ENCODE measurements at places on chromosomes 4 and X. TPM values are rescaled to one million over a fixed set of nuclear protein-coding genes. Genes with fewer than 3 reads are reported as not detected.

NSG1 gene
- total RNA-seq: 81.7 TPM

DNA sequence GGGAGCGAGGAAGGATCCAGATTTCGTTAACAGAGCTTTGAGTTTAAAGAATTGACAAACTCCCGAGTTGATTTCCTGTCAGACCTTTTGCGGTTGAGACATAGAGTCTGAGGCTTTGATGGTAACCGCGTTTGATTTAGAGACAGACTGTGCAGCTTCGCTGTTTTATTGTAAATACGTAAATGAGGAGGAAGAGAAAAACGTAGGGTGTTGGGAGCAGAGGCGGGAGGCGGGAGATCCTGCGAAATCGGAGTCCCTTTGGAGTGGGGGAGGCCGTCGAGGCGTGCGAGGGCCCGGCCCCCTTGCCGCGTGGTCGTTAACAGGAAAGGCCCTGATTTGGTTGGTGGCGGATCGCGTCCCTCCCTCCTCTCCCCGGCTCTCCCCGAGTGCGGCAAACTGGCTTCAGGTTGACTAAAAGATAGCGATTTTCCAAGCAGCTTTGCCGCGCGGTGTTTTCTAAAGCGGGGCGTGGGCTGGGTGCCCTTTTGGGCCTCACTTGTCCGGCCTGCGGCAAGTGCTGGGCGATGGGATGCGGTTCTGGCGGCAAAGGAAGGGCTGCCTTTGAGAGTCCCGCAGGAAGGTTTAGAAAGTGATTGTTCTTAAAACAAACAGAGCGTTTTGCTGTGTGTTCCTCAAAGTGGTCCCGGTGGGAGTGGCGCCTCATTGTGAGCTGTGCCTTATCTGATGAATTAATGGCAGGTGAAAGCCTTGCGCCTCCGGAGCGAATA is 857 bp downstream of the SCML1 start:
- no peaks in the 10 kb centered on the region for H3K4me1 ChIP-seq
- H3K27me3 ChIP-seq: no peaks in the 10 kb centered on the region
- H3K36me3 ChIP-seq: no peaks in the 10 kb centered on the region
- peak overlapping the region; percentile 61 for H3K4me3 ChIP-seq

DNA sequence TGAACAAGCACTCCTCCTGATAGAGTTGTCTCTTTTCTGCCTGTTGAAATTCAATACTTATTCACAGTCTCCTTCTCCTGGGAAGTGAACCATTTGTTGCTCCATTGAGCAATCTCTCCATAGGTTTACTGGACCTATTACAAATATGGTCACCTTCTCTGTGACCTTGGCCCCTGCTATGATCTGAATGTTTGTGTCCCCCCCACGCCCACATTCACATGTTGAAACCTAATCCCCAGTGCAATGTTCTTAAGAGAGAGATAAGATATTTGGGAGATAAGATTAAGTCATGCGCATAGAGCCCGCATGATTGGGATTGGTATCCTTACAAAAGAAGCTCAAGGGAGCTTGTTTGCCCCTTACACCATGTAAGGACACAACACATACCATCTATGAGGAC is 54.1 kb upstream of the GABRE start:
- H3K27ac ChIP-seq: no peak overlapping the region
- H3K4me3 ChIP-seq: no peak overlapping the region
- no peaks in the 10 kb centered on the region for H3K27me3 ChIP-seq
- DNase-seq: no peak

SAGE1 gene
- total RNA-seq: not detected

DNA sequence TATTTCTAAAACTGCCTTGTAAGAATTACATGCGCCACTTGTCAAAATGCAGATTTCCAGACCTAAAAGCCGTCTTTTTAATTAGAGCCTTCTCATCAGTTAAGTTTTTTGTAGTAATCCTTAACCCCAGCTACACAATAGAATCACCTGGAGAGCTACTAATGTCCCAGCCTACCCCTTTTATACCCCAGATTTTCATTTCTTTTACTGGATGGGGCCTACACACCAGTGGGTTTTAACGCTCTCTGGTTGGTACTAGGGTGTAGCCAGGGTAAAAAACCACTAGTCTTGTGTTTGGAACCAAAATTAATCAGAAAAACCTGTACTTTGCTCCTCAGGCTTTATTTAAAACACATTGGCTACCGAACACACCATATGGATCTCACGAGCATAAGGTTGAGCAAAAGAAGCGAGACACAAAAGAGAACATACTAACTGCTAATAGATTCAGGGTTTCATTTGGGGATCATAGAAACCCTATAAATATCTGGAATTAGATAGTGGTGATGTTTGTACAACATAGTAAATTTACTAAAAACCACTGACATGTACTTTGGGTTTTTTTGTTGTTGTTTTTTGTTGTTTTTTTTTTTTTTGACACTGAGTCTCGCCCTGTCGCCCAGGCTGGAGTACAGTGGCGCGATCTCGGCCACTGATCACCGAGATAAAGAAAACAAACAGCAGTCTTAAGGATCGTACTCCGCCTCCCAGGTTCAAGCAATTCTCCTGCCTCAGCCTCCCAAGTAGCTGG is 30.6 kb downstream of the BBS12 start:
- H3K4me1 ChIP-seq: no peaks in the 10 kb centered on the region
- H3K4me3 ChIP-seq: no peak overlapping the region
- no peaks in the 10 kb centered on the region for H3K27me3 ChIP-seq
- no peak overlapping the region for H3K27ac ChIP-seq
- no peak for DNase-seq

GRCh38 chrX:10755439-10756334 is 135.3 kb upstream of the MID1 start:
- peaks cover 2% of the 10 kb centered on the region for H3K4me1 ChIP-seq
- no peak overlapping the region for H3K27ac ChIP-seq
- H3K27me3 ChIP-seq: no peaks in the 10 kb centered on the region
- no peak overlapping the region for H3K4me3 ChIP-seq
- no peaks in the 10 kb centered on the region for H3K36me3 ChIP-seq
- no peak for DNase-seq

- H3K4me1 ChIP-seq: no peaks in the 10 kb centered on the region
- no peak overlapping the region for H3K27ac ChIP-seq
- no peaks in the 10 kb centered on the region for H3K36me3 ChIP-seq
- peak overlapping the region; percentile 93 for H3K4me3 ChIP-seq
These were observed 1.2 kb downstream of the NEK1 start for GRCh38 chr4:169611157-169611556.

DNA sequence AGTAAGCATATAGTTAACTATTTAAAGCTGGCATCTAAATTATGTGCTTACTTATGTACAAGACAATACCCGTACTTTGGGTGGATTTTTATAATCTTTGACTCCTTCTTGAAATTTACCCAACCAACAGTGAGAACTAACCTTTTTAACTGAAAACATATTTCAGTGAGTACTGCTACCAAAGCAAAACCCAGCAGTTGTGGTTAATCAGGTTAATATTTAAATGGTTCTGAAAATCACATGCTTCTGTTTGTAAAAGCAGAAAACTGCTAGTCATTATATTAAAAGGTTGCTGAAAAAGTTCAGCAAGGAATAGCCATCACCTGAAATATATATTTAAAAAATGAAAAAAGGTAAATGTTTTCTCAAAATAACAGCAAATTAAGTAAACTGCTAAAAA is 20.0 kb downstream of the UBE2D3 start:
- peaks cover 6% of the 10 kb centered on the region for H3K4me1 ChIP-seq
- H3K4me3 ChIP-seq: no peak overlapping the region
- H3K27ac ChIP-seq: no peak overlapping the region
- H3K36me3 ChIP-seq: no peaks in the 10 kb centered on the region
- DNase-seq: no peak

CHRNA9 gene
- total RNA-seq: 0.13 TPM

GRCh38 chrX:18873836-18874235 is 110.1 kb downstream of the PHKA2 start:
- no peak overlapping the region for H3K27ac ChIP-seq
- no peak overlapping the region for H3K4me3 ChIP-seq
- no peaks in the 10 kb centered on the region for H3K36me3 ChIP-seq
- no peaks in the 10 kb centered on the region for H3K4me1 ChIP-seq

MAGED4B gene
- 28.9 TPM for total RNA-seq

NWD2 gene
- total RNA-seq: not detected

DNA sequence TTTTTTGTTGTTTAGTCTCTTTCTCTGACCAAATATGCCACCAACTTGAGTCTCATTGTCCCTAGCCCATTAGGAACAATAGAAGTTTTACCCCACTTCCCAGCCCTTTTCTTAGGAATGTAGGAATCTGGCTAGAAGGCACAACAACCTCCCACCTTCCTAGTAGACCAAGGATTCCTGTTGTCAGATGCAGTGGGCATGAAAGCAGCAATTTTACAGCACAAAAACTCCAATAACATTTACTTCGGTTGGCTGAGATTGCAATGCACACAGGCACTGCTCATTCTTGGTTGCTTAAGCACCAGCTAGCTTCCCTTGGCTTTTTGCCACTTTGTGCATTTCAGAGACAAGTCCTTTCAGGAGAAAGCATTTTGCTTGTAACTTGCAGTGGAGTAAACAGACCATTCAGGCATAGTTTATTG is 312.8 kb downstream of the TENM3 start:
- no peak overlapping the region for H3K27ac ChIP-seq
- no peak overlapping the region for H3K4me3 ChIP-seq

INTS12 gene
- total RNA-seq: 17.4 TPM

- H3K4me1 ChIP-seq: no peaks in the 10 kb centered on the region
- no peak overlapping the region for H3K27ac ChIP-seq
These were observed 31.5 kb downstream of the F8 start for GRCh38 chrX:154991039-154991438.

ZIC3 gene
- not detected for total RNA-seq

- no peak for DNase-seq
- no peaks in the 10 kb centered on the region for H3K27me3 ChIP-seq
- H3K36me3 ChIP-seq: no peaks in the 10 kb centered on the region
- H3K4me3 ChIP-seq: no peak overlapping the region
- no peak overlapping the region for H3K27ac ChIP-seq
These were observed 76.2 kb downstream of the UNC5C start for GRCh38 chr4:95472534-95472933.

DNA sequence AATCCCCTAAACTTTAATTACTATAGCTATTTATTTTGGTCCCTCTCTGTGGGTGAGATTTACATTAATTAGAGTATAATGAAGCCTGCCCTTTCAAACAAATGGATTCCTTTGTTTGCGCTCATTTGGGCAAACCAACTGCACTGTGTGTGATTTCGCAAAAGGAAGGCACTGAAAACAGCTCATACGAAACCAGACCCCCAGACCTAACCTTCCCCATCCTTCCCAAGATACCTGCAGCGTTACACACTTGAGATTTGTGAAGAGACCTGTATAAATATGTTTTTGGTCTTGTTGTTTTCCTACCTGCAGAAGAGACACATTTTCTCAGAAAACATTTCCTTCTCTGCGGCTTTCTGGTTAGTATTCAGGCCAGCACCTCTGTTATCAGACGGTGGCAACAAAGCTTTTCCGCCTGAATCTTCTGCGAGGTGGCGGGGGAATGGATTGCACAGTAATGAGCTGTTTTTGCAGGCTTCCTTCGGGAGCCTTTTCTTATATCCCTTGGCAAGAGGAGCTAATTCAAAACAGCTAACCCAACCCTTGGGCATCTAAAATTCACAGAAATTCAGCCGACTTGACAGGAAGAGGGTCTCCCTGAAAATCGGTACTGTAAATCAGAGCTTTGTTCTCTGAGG is 47.6 kb downstream of the CBLL2 start:
- DNase-seq: no peak
- no peaks in the 10 kb centered on the region for H3K36me3 ChIP-seq
- H3K4me1 ChIP-seq: no peaks in the 10 kb centered on the region
- no peak overlapping the region for H3K27ac ChIP-seq
- no peaks in the 10 kb centered on the region for H3K27me3 ChIP-seq

HSFX2 gene
- 1.9 TPM for total RNA-seq

- H3K27ac ChIP-seq: no peak overlapping the region
- H3K27me3 ChIP-seq: no peaks in the 10 kb centered on the region
- no peaks in the 10 kb centered on the region for H3K36me3 ChIP-seq
- H3K4me3 ChIP-seq: no peak overlapping the region
These were observed 36.9 kb downstream of the NR3C2 start for GRCh38 chr4:148405161-148405893.

CABS1 gene
- total RNA-seq: not detected

- DNase-seq: no peak
- H3K27me3 ChIP-seq: no peaks in the 10 kb centered on the region
- no peak overlapping the region for H3K4me3 ChIP-seq
- H3K36me3 ChIP-seq: no peaks in the 10 kb centered on the region
- H3K27ac ChIP-seq: no peak overlapping the region
- no peaks in the 10 kb centered on the region for H3K4me1 ChIP-seq
These were observed 21.7 kb upstream of the CD40LG start for GRCh38 chrX:136626237-136626636.

GRCh38 chrX:52979993-52980392 is 21.7 kb upstream of the FAM156A start:
- H3K4me1 ChIP-seq: peaks cover 6% of the 10 kb centered on the region
- no peak for DNase-seq
- no peak overlapping the region for H3K27ac ChIP-seq
- H3K36me3 ChIP-seq: no peaks in the 10 kb centered on the region

GRCh38 chr4:73718375-73719373 is 21.7 kb upstream of the CXCL8 start:
- DNase-seq: no peak
- H3K27ac ChIP-seq: no peak overlapping the region
- no peaks in the 10 kb centered on the region for H3K36me3 ChIP-seq
- no peaks in the 10 kb centered on the region for H3K4me1 ChIP-seq
- no peaks in the 10 kb centered on the region for H3K27me3 ChIP-seq

DNA sequence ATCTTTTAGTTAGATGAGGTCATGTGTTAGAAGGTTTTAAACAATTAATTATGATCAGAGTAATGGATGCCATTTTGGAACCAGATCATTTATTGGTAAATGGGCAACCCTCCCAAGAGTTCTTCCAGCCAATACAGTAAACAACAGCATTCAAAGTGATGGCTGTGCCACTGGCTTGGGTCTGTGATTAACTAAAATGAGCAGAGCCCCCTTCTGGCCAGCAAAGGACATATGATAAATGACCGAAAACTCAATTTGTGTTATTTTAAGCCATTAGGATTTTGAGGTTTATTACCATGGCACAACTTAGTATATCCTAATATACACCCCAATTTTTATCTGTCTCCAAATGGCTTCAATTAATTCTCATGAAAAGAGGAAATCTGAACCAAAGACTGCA is 90.8 kb upstream of the NPFFR2 start:
- H3K36me3 ChIP-seq: no peaks in the 10 kb centered on the region
- no peaks in the 10 kb centered on the region for H3K4me1 ChIP-seq
- DNase-seq: no peak
- no peaks in the 10 kb centered on the region for H3K27me3 ChIP-seq
- no peak overlapping the region for H3K27ac ChIP-seq
- H3K4me3 ChIP-seq: no peak overlapping the region

- no peaks in the 10 kb centered on the region for H3K27me3 ChIP-seq
- H3K4me1 ChIP-seq: peaks cover 4% of the 10 kb centered on the region
- DNase-seq: peak; percentile 77
- H3K36me3 ChIP-seq: no peaks in the 10 kb centered on the region
- H3K4me3 ChIP-seq: peak overlapping the region; percentile 55
These were observed 10.2 kb downstream of the HNRNPH2 start for GRCh38 chrX:101417981-101418841.

ATP8A1 gene
- total RNA-seq: 23.7 TPM

FREM3 gene
- not detected for total RNA-seq

- H3K27ac ChIP-seq: no peak overlapping the region
- no peaks in the 10 kb centered on the region for H3K27me3 ChIP-seq
These were observed 6.1 kb upstream of the CYSLTR1 start for GRCh38 chrX:78333521-78333920.

Data from ovary (tissue), 10 donors.